ENCODE measurements at places on chromosomes 2 and 18.
A peak's percentile ranks its signal among the peaks of the same experiment; 100 is the strongest.

- no peak for DNase-seq
Measured at GRCh38 chr2:85178980-85179411, 45.8 kb downstream of the TCF7L1 start.

DNA sequence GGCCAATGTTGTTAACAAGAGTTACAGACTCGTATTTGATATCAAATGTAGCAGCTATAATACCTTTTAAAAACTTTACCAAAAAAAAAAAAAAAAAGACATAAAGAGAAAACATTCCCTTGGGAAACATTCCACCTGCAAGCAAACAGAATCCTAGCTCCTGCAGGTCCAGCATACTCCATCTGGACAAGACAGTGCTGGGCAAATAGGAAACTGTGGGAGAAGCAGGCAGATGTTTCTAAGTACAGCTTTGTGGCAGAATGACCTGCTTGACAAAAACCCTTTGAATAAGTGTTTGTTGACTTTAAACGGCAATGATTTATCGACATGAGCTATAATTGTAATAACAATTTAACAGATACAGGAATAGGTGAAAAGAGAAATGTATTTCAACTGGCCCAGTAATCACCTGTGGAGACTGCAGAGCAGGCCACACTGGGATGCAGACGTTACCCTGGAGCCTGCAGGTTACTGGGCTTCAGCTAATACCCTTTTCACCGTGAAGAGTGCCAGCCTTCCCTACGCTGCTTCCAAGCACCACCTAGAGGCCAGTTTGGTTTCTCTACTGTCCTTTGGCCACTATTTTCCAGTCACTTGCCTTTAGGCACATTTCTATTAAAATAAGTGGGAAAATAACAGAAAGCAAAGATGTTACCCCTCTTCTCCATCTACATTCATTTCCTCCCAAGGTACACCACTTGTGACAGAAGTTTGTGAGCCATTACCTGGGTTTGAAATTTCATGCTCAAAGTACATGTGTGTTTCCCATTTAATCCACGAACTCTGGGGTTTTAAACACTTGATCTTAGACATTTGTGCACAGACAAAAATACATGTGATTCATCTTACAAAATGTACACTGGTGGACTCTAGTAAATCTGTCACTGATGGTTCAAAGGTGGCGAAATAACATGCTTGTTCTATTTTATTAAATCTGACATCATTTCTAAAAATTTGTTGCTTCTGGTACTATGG, 96.9 kb upstream of the ZNF397 start:
- peak; percentile 85 for DNase-seq

- DNase-seq = no peak
Measured at GRCh38 chr2:173584676-173585458, 230.2 kb downstream of the CDCA7 start.

- no peak for DNase-seq
Measured at GRCh38 chr2:143300536-143300935, 171.3 kb downstream of the ARHGAP15 start.

GRCh38 chr2:85697096-85697495, 2.9 kb downstream of the GNLY start:
- DNase-seq = no peak

GRCh38 chr18:45760462-45761036, 36.6 kb downstream of the SLC14A1 start:
- no peak for DNase-seq

DNA sequence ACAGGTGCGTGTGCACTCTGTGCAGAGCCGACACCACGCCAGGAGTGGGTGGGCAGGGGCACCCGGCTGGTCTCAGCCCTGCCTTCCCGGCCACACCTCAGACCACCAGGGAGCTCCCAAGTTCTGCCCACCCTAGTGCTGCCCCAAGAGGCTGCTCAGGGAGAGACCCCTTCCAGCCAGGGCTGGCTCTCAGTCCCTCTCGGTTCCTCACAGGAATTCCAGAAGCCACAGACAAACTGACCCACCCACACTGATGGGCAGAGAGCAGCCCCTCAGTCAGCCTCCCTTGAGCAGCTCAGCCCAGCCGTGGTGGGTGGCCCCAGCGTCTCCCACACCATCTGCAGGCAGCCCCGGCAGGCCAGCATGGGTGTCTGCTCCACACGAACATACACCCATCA, 33.8 kb downstream of the GPC1 start:
- no peak for DNase-seq

DNA sequence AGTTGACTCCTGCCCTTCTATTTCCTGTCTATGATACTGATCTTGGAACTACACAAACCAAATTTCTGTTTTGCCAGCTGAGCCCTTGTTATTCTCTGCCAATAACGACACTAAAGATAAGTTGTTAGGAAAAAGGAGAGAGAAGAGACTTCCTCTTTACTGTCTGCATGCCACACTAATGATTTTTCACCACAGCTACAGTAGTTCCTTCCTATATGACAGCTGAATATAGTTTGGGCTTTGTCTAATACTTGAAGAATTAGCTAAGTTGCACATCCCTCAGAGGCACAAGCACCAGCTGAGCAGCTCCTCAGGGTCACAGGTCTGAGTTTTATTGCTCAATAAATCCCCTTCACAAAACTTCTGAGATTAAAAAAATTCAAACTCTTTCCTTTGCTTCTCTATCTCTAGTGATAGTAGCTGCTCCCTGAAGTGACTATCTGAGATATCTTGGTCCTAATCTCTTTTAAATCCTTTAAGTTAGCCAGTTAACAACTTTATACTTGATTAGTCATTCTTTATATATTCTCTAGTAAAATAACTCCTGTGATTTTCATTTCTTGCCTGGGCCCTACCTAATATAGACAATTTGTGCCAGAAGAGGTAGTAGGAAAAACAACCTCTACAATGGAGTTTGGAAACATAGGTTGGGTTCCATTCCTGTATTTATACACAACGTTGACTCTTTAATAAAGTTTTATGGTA, 253.0 kb upstream of the CNTNAP5 start:
- no peak for DNase-seq

GRCh38 chr2:197159661-197160211, 150.8 kb downstream of the ANKRD44 start:
- no peak for DNase-seq

GRCh38 chr2:100554798-100555407, 7.9 kb upstream of the PDCL3 start:
- no peak for DNase-seq

- DNase-seq = no peak
Measured at GRCh38 chr2:219769090-219769910, 141.9 kb downstream of the SLC4A3 start.

- DNase-seq = no peak
Measured at GRCh38 chr2:218831378-218831990, at the start of gene PRKAG3. Gene PRKAG3 (minus strand): TSS chr2:218831803.

- DNase-seq = no peak
Measured at GRCh38 chr2:215749092-215749957, 264.0 kb downstream of the MREG start.

DNA sequence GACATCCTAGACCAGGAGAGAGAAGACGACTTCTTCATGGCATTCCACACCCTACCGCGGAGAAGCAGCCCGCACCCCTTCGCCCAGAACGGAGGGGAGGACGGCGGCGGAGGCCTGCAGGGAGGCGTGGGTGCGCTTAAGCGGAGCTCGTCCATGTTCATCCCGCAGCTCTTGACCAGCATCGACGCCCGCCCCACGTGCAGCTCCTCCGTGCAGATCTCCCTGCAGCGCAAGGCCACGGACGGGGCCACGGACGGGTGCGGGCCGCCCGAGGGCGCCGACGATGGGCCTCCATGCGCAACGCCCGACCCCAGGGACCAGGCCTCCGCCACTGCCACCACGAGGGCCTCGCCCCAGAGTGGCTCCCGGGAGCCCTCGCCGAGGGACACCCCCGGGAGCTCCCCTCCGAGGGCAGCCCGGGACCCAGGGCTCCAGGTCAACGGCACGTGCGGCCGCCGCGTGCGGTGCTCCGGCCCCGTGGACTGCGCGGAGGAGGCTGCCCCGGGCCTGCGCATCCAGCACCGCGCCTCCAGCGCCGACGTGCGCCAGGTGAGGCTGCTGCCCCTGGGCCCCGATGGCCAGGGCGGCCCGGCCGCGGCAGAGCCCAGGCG, 211.8 kb downstream of the NEDD4L start:
- no peak for DNase-seq

Data from NCI-H1105 (cell line).